ENCODE measurements at places on chromosomes 5 and 9.

DNA sequence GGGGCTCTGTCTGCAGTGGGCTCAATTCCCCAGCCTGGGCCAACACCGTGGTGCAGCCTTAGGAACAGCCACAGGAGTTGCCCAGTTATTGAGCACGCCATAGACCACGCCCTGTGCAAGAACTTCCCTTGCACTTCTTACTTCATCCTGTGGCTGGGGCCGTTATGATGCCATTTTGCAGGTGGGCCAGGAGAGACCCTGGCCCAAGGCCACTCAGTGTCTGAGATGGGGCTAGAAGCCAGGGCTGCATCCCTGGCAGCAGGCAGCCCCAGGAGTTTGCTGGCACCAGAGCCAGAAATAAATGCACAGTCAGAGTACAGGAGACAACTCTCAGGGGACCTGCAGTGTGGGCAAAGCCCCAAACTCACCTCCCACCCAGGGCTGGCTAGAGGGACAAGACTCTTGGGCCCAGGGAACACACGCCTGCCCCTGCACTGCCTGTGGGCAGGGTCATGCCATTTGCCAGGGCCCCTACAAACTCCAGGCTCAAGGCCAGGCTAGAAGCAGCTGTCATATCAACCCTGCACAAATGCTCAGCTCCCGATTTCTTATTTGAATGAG is 6.7 kb downstream of the CORO2A start:
- DNase-seq: no peak

DNA sequence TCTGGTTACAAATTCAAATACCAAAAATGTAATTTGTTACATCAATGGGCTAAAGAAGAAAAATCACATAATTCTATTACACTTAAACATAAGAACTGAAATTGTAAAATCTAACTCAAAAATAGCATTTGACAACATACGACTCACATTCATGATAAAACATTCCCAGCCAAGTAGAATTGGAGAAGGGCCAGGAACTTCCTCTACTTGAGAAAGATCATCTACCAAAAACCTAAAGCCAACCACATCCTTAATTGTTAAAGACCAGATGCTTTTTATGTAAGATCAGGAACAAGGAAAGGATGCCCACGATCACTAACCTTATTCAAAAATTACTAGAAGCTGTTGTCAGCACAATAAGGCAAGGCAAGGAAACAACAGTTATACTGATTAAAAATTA is 1819.8 kb upstream of the C9orf72 start:
- no peak for DNase-seq

- DNase-seq: no peak
These were observed 729 bp upstream of the RORB start for GRCh38 chr9:74496406-74496805.

- DNase-seq: no peak
These were observed 92.1 kb downstream of the PIP5K1B start for GRCh38 chr9:68797116-68797515.

- DNase-seq: no peak
These were observed 117.7 kb downstream of the MARCHF3 start for GRCh38 chr5:126912616-126913200.

DNA sequence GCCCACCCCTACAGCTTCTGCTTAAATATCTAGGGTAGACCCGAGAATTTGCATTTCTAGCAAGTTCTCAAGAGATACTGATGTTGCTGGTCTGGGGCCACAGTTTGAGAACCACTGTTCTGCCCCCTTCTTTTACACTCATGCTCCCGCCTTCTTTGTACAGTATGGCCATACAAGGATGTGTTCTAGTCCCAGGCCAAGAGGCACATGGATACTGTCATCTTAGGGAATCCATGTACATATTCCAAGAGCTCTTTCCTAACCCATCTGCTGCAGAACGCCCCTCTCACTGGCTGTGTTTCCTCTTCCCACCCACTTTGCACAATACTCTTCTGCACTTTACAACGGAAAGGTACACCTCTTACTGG is 44.4 kb downstream of the FGF18 start:
- no peak for DNase-seq

- no peak for DNase-seq
These were observed 1107.8 kb upstream of the SEMA6A start for GRCh38 chr5:117682416-117682815.

- no peak for DNase-seq
These were observed 26.4 kb downstream of the NCS1 start for GRCh38 chr9:130198501-130199179.

- no peak for DNase-seq
These were observed 4.3 kb downstream of the ARRDC3 start for GRCh38 chr5:91378752-91379211.

DNA sequence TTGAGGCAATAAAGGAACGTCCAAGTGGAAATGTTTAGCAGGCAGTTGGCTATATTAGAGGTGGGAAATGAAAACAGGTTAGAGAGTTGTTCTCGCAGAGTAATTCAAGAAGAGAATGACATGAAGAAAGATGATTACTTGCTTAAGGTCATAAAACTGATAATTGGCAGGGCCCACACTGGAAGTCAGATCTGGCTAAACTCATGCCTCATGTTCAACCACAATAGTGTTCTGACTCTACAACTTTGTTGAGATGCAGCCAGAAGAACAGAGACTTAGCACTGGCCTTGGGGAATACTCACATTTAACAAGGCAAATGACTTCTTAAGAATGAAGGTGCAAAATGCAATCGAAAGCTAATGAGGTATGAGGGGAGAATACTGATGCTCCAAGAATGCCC is 27.2 kb upstream of the TNFSF8 start:
- no peak for DNase-seq

- no peak for DNase-seq
These were observed 137.1 kb upstream of the TARS1 start for GRCh38 chr5:33303579-33304095.

DNA sequence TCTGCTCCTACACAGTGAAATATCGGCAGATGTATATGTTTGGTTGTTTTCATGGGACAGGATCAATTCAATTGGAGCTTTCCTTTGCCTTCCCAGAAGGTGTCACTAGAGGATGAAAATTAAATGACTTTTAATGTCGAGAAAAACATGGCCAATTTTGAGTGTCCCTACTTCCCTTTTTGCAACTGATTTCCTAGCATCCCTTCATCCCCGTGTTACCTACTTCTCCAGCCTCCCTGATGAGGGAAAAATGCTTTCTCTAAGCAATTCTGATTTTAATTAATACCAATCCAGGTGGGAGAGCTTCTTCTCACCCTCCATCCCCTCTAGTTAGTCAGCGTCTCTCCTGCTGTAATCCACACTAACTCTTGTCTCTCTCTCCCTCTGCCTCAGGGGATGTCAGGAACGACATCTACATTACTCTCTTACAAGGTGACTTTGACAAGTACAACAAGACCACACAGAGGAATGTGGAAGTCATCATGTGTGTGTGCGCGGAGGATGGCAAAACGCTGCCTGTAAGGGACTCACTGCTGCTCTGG is 64.9 kb downstream of the DOCK2 start:
- no peak for DNase-seq

DNA sequence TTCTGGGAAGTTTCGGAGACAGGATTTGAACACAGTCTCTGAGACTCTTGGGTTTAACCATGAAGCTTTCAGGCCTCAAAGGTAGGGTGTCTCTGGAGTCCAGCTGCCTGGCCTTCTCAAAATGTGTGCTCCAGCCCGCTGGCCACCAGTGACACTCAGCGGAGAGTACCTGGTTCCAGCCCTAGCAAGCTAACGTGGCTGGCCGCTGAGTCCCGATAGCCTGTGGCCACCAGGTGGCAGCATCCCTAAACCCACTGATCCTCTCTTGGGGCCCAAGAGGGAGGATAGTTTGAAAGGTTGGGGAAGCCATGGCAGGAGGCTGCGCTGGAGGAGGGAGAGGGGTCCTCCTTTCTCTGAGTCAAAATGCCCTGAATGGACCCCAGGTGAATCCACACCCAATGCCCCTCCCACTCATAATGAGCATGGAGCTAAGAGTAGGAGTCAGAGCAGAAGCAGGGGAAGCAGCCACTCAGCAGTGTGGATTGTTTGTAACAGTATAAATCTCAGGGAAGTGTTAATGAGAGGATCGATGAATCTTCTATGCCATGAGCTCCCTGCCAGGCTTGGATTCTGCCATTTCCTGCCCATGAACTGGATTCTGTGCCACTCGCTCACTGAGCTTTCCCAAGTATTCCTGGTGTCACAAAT is 5.4 kb upstream of the TIFAB start:
- DNase-seq: peak; percentile 19

DNA sequence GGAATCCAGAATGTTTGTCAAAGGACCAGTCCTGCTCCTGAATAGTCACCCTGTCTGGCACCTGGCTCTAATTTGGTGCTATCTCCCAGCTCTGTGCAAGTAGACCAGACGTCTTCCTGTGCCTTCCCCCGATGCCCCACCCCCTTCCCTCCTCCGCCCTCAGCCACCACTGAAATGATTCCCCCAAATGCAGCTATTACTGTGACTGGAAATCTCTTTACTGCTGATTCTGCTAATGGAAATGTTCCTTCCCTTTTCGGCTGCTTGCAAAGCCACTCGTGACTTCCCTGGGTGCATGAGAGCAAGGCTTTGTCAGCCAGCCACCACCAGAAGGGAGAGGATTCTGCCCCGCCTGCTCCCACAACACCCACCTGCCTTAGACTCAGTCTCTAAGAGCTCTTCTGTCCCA is 11.4 kb downstream of the ASTN2 start:
- DNase-seq: no peak

- no peak for DNase-seq
These were observed 28.9 kb upstream of the IL33 start for GRCh38 chr9:6186691-6187090.

DNA sequence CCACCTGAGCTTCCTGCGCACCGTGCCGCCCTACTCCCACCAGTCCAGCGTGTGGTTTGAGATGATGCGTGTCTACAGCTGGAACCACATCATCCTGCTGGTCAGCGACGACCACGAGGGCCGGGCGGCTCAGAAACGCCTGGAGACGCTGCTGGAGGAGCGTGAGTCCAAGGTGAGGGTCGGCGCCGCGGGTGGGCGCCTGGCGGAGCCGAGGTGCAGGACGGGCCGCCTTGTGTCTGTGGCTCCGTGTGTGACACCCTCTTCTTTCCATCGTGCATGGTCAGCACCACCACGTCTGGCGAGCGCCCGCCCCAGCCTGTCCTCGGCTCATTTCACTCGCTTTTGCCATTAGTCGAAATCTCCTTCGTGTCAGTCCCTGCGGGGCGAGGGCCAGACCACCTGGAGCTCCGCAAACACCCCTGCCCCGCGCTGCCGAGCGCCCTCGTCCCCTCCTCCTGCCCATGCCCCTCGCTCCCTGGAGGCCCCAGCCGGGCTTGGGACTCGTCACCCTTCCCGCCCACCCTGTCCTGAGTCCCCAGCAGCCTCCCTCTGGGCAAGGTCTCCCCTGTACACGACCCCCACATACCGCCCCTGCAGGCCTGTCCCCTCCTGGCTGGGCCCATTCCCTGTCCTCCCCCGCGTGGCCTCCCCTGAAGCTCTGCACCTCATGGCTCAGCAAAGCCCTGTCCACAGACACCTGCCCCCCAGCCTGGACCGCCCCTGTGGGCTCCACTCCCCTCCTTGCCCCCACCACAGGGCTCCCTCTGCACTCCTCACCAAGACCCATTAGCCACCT is 7.0 kb downstream of the GRIN1 start:
- no peak for DNase-seq

GRCh38 chr5:172107571-172107970 is 80.5 kb downstream of the STK10 start:
- DNase-seq: no peak

- no peak for DNase-seq
These were observed 2.5 kb downstream of the TMEM252 start for GRCh38 chr9:68538200-68538599.

GRCh38 chr5:133256276-133256675 is 204.5 kb downstream of the HSPA4 start:
- DNase-seq: no peak

GRCh38 chr5:96159043-96159442 is 197.4 kb upstream of the ELL2 start:
- no peak for DNase-seq

DNA sequence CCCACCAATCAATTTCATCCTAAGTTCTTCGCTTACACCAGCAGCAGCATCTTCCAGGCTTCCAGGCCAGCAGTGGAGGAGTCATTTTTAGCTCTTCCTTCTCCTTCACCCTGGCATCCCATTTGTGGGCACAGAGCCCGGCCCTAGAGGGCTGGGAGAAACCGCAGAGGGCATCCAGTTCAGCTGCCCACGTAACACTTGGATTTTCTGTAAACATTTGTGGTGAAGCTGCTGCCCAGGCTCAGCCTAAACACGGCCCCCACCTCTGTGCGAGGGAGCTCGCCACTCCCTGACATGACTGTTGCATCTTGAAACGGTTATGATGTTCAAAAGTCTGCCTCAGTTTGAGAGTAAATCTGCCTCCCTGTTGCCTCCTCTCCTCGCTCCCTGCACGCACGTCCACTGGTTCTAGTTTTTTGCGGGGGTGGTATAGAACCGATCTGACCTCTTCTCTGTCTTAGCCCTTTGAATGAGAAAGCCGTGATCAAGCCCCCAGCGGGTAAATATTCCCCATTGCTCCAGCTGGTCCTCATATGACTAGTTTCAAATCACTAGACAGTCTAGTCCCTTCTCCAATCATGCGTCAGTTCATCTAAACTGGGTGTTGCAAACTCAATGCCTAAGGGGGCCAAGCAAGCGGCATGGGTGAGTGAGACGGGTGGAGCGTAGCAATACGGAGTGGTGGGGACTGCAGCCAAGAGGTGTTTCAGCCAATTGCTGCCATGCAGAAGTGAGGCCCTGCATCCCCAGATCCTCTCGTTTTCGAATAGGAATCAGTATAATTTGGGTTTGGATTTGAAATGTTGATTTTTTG is 34.9 kb upstream of the N4BP3 start:
- no peak for DNase-seq

DNA sequence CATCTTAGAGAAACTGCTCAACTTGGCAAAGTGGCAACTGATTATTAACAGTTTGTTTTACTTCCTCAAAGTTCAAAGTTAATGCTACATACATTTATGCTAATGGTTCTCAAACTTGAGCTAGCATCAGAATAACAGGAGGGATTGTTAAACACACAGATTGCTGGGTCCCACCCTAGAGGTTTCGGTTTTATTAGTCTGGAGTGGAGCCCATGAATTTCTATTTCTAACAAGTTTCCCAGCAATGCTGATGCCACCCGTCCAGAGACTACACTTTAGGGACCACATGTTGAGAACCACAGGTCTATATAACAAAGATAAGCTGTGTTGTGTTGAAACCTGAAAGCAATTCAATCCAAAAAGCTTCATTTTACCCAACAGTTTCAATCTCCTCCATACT is 95.3 kb downstream of the FBXW11 start:
- no peak for DNase-seq

GRCh38 chr5:35031276-35031675 is 16.5 kb downstream of the AGXT2 start:
- DNase-seq: no peak

- DNase-seq: no peak
These were observed 75.5 kb downstream of the GPBP1 start for GRCh38 chr5:57249265-57249874.
